ENCODE measurements at places on chromosomes 13 and 19. TPM values are rescaled to one million over a fixed set of nuclear protein-coding genes. Genes with fewer than 3 reads are reported as not detected.
A peak's percentile ranks its signal among the peaks of the same experiment; 100 is the strongest.

CBARP gene
- 1.8 TPM for total RNA-seq

KLHL26 gene
- 12.7 TPM for total RNA-seq

TNFSF9 gene
- 9.7 TPM for total RNA-seq

IL12RB1 gene
- 47.5 TPM for total RNA-seq

DNA sequence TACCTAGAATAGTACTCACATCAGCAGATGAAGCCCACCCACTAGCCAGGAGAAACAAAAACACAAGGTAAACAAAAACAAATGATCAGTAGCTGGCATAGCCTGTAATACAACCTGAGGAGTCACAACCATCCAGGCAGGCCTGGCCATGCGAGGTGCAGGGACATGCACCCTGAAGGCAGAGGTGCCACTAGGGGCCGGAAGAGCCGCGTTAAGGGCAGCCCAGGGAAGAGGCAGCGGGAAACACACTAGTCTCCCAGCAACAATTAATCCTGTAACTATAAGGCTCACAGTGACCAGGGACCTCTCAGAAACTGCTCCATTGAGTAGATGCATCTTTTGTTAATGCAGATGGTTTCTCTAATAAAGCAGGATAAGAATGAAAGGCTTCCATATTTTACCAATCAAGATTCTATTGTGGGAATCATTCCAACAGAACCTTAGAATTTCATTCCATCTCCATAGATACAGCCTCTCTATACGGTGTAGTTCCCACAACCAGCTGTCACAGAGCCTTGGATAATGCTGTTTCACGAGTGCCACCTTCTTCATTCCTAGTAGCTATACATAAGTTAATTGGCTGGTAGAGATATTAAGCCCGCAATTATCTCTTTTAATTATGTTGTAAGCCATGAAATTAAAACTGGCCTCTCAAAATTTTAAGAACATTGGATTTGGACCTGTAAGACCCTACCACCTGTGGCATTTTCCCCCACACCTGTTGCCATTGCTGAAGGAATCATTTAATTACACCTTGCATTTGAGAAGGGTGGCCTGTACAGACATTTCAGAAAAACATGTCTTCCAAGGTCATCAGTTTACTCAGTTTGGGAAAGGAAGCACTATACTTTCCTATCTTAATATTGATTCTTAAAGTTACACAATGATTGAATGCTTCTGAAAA, 28.7 kb downstream of the ANKRD10 start:
- no peak for DNase-seq

- DNase-seq: no peak
Measured at GRCh38 chr13:39887387-39887786, 231.9 kb downstream of the COG6 start.

DNA sequence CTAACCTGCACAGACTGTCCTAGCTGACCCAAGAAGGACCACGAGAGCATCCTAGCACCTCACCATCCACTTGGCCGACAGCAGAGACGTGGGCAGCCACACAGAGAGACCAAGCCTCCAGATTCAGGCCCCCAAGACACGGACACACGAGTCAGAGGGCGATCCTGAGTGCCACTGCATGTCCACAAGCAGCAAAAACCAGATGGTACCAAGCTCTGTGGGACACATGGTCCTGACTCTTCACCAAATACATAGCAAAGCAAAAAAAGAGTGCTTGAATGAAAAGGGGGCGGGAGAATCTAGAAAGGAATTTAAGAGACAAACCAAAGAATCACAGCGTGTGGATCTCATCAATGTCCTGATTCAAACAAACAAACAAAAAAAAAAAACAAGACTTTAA, 45.2 kb downstream of the MLLT1 start:
- DNase-seq: no peak

DNA sequence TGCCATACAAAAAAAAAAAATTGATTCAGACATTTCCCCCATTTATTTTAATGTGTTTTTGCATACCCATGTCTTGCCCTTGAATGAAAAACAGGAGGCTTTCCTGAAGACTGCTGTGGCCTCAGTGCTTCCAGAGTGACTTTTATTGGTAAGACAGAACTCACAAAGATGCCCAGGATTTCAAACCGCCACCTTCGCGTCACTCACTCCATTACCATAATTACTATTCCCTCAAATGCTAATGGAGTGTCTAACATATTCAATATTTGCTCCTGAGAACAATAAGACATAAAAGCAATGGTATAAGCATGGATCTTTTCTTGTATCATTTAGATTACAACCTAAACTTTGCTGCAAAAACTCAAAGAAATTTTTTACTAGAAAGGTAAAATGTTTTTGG, 282.2 kb upstream of the SOX21 start:
- DNase-seq: no peak

DNA sequence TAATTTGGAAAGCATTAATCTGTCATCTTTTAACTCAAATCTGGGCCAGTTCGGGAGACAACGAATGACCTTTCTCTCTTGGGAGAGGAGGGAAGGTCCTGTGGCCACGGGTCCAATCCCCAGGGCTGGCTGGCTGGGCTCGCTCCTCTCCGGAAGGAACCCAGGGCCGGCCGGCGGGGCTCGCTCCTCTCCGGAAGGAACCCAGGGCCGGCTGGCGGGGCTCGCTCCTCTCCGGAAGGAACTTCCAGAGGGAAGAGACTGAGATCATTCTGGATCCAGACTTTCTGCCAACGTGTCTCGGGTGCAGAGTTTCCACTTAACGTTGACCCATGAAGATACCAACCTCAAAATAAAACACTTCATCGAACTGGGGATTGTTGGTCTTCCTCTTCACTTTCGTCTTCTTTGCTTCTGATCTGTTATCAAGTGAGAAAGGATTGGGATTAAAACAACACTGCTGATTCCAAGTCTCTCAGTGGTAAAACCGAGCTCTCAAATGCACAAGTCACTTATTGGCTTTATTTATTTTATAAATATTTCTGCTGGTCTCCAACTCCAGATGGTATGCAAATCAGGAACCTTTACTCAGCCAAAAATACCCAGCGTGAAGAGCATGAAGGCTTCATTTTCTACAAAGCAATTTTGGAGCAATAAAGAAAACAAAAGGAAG, 53.3 kb upstream of the C13orf46 start:
- no peak for DNase-seq

ZNF681 gene
- total RNA-seq: 3.0 TPM

ADGRE1 gene
- 4.6 TPM for total RNA-seq

GRCh38 chr13:33730147-33730546, 87.8 kb upstream of the RFC3 start:
- no peak for DNase-seq

GRCh38 chr13:105087945-105088344, 1447.5 kb downstream of the EFNB2 start:
- DNase-seq: no peak

- no peak for DNase-seq
Measured at GRCh38 chr13:94495806-94496205, 16.3 kb upstream of the DCT start.

SPRED3 gene
- 2.6 TPM for total RNA-seq

- DNase-seq: peak; percentile 42
Measured at GRCh38 chr19:11096210-11096841, 7.1 kb downstream of the LDLR start.

DNA sequence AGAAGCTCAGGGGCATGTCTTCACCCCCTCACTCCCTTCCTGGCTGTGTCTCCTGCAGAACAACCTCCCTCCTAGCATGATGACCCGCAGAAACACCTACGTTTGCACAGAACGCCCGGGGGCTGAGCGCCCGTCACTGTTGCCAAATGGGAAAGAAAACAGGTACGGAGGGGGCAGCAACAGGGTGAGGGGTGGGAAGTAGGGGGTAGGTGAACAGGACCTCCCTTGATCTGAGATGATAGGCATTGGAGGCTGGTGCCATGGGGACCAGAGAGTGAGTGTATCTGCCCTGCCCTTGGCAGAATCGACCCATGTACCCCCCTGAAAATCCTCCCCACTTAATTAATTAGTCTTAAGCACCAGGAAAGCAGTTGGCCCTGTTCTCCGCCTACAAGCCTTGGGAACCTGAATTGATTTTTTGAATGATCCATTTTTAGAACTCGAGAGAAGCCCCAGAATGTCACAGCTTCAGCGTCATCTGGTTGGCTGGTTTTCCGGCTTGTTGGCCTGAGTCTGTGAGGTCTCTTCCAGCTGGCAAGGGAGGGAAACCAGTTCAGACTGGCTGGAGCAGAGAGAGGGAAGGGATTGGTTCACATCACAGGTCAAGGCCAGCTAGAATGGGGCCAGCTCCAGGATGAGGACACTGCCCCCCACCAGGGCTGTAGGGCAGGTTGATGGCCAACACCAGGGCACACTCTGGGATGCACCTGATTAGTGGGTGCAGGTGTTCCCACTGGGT, 28.2 kb downstream of the CKM start:
- no peak for DNase-seq

DNA sequence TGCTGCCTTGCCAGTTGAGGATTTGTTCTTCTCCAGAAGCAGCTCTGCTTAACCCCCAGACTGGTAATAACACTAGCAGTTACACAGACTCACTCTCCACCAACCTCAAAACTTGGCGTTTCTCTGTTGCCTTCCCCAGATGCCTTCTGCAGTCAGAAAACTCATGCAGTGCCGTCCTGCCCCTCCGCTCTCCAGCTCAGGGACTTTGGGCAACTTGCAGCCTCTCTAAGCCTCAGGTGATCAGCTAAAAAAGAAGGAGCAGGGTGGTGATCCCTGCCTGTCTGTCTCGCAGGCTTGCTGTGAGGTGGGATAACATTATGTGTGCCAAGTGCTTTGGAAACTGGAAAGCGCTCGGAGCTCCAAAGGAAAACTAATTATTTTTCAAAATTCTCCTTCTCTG, 391.6 kb downstream of the HS6ST3 start:
- no peak for DNase-seq

TYROBP gene
- total RNA-seq: not detected

DNA sequence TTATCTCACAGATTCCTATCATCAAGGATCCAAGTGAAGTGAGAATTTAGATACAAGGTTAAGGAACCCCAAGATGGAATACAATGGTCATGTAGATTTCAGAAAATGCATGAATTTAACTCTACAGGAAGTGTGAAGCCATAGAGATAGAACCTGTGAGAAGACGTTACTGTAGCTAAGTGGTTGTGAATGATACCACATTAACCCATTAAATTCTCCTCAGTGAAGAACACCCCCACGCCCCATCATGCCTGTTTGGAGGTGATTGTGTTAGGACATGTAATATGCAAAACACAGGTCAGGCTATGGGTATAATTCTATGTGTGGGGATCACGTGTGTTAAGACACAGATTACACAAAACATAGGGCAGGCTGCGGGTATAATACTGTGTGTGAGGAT, 1166.7 kb downstream of the EFNB2 start:
- DNase-seq: no peak

- DNase-seq: no peak
Measured at GRCh38 chr19:28405346-28405742, 807.6 kb downstream of the UQCRFS1 start.

DNA sequence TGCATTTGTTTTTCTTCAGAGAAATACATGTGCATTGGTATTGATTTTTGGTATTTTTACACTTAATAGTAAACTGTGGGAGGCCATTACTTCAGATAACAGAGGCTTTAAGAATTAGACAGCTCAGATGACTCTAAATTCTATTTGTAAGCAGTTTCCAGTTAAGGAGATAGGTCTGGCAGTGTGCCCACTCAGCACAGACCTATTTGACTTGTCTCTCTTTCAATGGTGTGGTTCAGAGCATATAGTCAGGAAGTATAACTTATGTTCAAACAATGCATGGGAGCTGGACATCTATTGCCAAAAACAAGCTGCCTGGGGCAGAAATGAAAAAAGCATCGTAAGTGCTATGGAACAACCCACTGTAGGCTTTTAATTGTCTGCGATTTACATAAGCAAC, 370.7 kb downstream of the HS6ST3 start:
- DNase-seq: no peak

GRCh38 chr13:65943708-65944107, 1286.4 kb downstream of the PCDH9 start:
- DNase-seq: no peak

OR4F17 gene
- total RNA-seq: not detected

ICAM5 gene
- total RNA-seq: 1.9 TPM

DNA sequence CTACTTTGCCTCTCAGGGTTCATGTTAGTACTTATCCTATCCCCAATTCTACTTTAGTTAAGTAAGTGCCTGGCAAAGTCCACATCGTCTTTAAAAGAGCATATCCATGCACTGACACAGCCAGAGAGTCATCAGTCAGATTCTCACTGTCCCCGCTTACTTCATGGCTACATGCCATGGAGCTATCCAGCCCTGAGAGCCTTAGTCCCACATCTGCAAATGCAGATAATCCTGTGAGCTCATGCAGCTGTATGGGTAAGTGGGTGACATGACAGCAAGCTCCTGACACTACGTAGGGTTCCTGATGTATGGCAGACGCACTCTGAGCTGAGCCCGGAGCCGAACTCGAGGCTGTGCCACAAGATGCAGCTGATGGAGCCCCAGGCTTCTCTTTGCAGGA, 661.5 kb downstream of the LIG4 start:
- DNase-seq: no peak

DNA sequence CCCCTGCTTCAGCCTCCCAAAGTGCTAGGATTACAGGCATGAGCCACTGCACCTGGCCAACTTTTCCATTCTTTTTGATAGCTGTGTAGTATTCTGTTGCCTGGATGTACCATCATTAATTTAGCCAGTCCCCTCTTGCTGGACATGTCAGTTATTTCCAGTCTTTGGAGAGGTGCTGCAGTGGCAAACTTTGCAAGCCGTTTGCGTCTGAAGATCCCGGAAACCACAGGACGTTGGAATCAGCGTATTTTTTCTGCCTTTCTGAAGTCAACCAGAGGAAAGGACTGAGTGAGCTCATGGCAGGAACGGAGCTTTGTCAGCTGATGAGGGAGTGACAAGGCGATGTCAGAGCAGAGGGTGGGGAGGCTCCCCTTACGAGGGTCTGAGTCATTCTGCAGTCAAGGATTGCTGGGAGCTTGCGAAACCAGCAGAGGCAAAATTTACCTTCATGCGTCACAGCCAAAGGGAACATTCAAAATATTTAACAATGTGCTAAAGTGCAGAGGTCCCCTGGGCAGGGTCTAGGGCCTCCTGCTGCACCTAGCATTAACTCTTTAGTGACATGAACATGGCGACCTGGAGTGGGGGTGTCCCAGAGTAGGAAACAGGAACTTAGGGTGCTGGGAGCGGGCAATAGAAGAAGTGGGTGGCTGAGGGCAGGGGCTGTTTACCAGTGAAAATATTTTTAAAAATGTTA, 5.6 kb downstream of the C5AR1 start:
- DNase-seq: no peak

- no peak for DNase-seq
Measured at GRCh38 chr13:75687150-75687763, 51.1 kb downstream of the LMO7 start.

GRCh38 chr13:30892966-30893365, 13.1 kb upstream of the MEDAG start:
- no peak for DNase-seq

OR10H2 gene
- total RNA-seq: not detected

SIGLEC14 gene
- total RNA-seq: not detected

DNA sequence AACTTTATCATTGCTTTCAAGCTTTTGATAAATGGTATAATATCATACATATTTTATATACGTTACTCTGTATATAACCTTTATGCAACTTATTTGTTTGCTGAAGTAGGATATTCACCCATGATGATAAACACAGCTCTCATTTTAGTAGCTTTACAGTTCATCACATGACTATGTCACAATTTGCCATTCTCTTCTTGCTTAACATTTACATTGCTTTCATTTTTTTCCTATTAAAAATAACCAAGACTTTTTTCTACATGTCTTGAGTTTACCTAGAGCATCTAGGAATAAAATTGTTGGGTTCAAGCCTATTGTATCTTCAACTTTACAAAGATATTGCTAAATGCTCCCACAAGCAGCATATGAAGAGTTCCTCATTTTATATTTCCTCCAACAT, 54.0 kb downstream of the KCNRG start:
- DNase-seq: no peak
